Colonic mucosa (tissue), 4 donors: ENCODE measurements at places on chromosomes 5 and 9.

DNA sequence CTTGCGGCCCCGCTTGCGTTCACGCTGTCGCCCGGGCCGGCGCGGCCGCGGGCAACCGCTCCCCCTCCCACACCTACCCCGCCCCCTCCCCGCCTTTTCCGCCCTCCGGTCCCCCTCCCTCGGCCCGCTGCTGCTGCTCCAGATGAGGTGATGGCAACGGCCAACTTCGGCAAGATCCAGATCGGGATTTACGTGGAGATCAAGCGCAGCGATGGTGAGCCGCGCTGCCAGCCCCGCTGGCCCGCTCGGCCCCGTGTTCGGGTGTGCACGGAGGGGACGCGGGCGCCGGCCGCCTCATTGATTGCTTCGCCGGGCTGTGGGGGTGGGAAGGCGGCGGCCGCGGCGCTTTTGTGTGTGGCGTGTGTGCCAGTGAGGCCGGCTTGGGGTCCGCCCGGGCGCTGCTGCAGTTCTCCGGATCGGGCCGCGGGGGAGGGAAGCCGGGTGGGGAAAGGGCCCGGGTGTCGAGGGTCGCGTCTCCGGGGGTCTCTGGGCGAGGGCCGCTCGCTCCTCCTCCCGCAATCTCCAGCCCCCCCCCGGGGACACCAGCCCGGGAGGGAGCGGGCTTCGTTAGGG lies 403 bp downstream of the KIF2A start:
- H3K36me3 ChIP-seq, result no peaks in the 10 kb centered on the region
- no peaks in the 10 kb centered on the region for H3K27me3 ChIP-seq
- H3K4me3 ChIP-seq, result peak overlapping the region; percentile 96
- DNase-seq, result no peak
- H3K27ac ChIP-seq, result peak overlapping the region; percentile 94

- H3K36me3 ChIP-seq, result peaks cover 3% of the 10 kb centered on the region
- no peaks in the 10 kb centered on the region for H3K4me1 ChIP-seq
- no peak overlapping the region for H3K27ac ChIP-seq
These were observed 75.5 kb downstream of the PTPN3 start for GRCh38 chr9:109422641-109423040.

- no peaks in the 10 kb centered on the region for H3K4me1 ChIP-seq
- H3K27me3 ChIP-seq, result no peaks in the 10 kb centered on the region
- no peaks in the 10 kb centered on the region for H3K36me3 ChIP-seq
- DNase-seq, result no peak
- H3K4me3 ChIP-seq, result no peak overlapping the region
- H3K27ac ChIP-seq, result no peak overlapping the region
These were observed 483.2 kb upstream of the C9orf72 start for GRCh38 chr9:28056466-28056865.

DNA sequence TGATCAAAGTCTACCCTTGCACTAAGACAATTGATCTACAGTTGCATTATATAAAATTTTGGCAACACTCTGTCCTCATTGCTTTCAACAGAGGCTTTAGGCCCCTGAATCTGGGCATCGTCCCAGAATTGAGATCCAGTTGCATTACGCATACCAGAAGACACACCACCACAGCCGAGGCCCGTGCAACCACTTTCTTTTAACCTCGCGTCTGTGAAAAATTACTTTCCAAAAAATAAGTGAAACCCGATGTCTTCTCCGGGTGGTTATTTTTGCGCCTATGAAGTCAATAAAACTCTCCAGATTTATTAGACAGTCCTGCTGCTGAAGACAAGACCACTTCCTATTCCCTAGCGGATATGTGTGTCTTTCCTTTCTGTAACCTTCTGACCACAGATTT lies 52.1 kb upstream of the NFIB start:
- no peak overlapping the region for H3K4me3 ChIP-seq
- H3K27me3 ChIP-seq, result no peaks in the 10 kb centered on the region
- no peak for DNase-seq
- H3K4me1 ChIP-seq, result no peaks in the 10 kb centered on the region
- H3K36me3 ChIP-seq, result no peaks in the 10 kb centered on the region
- no peak overlapping the region for H3K27ac ChIP-seq

GRCh38 chr5:175677571-175677970 lies 19.7 kb downstream of the HRH2 start:
- no peak overlapping the region for H3K27ac ChIP-seq
- H3K36me3 ChIP-seq, result no peaks in the 10 kb centered on the region
- no peaks in the 10 kb centered on the region for H3K4me1 ChIP-seq
- H3K4me3 ChIP-seq, result no peak overlapping the region

DNA sequence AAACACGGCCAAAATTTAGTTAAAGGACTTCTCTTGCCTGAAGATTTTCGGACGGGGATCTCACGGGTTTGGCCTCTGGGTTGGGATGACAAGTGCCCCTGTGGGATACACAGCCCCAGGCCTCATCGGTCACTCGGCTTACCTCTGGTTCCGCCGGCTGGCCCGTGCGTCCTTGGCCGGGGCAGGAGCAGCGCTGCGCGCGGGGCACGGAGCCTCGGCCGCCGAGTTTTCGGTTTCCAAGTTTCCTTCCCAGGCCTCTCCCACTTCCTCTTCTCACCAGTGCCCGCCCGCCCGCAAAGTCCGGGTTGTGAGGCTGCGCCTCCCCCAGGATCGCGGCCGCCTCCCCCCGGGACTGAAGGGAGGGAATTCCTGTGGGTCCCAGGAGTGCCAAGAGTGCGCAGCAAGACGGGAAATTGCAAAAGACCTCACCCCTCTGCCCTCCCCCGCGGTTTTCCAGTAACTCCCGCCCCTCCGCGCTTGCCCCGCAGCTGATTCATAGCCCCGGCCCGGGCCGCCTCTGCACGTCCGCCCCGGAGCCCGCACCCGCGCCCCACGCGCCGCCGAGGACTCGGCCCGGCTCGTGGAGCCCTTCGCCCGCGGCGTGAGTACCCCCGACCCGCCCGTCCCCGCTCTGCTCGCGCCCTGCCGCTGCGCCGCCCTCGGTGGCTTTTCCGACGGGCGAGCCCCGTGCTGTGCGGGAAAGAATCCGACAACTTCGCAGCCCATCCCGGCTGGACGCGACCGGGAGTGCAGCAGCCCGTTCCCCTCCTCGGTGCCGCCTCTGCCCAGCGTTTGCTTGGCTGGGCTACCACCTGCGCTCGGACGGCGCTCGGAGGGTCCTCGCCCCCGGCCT lies at the start of gene OSMR:
OSMR (plus strand) TSS at position 487 of the 853 bp plus-strand sequence. CDS start 23,033 bp downstream, outside the sequence.
- H3K27ac ChIP-seq, result peak within 1 kb of the TSS; percentile 80
- H3K4me3 ChIP-seq, result peak within 1 kb of the TSS; percentile 40
- H3K36me3 ChIP-seq, result no peaks in the 10 kb centered on the region

DNA sequence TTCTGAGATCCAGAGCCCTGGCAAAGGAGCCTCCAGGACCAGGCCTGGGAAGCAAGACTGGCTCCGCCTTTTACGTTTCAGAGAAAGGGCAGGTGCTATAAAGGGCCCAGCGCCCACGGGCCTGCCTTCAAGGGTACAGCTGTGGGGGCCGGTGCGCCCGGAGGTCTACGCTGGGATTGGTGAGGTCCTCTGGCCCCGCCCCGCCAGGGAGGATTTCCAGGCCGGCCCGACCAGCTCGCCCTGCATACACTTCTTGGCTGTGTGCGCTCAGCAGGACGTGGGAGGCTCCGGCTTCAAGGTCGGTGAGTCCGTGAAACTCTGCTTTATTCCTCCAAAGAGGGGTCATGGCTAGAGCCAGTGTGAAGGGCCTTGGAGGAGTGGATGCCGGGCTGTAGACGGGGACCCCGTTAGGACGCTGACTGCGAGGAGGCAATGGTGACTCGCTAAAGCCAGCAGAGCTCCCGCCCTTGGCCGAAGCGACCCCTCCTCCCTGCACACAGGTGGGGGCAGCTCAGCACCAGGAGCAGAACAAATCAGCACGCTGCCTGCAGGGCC lies at the start of gene CKMT2:
CKMT2 (plus strand) TSS at position 243 of the 555 bp plus-strand sequence. CDS start 17,811 bp downstream, outside the sequence.
- peak; percentile 65 for DNase-seq
- peak within 1 kb of the TSS; percentile 16 for H3K4me3 ChIP-seq
- H3K4me1 ChIP-seq, result no peaks in the 10 kb centered on the region
- no peaks in the 10 kb centered on the region for H3K27me3 ChIP-seq
- no peak within 1 kb of the TSS for H3K27ac ChIP-seq
- no peaks in the 10 kb centered on the region for H3K36me3 ChIP-seq

DNA sequence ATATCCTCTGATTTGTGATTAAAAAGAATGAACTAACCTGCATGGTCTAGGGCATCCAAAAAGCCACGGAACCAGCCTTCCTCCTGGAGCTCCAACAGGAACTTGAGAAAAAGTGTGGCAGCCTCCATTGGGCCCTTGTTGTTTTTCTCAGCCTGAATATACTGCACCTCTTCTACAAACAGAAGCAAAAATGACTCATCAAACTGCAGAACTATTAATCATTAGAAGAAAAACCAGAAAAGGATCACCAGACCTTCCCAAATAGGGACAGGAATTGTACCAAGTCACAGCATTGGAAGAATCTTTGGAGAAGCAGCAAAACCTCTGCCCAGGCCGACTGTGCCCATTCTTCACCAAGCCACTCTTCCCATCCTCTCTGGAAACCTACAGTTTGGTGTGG lies 25.2 kb downstream of the RIGI start:
- no peak for DNase-seq
- no peak overlapping the region for H3K27ac ChIP-seq
- no peaks in the 10 kb centered on the region for H3K4me1 ChIP-seq
- H3K27me3 ChIP-seq, result no peaks in the 10 kb centered on the region
- no peaks in the 10 kb centered on the region for H3K36me3 ChIP-seq
- H3K4me3 ChIP-seq, result no peak overlapping the region

DNA sequence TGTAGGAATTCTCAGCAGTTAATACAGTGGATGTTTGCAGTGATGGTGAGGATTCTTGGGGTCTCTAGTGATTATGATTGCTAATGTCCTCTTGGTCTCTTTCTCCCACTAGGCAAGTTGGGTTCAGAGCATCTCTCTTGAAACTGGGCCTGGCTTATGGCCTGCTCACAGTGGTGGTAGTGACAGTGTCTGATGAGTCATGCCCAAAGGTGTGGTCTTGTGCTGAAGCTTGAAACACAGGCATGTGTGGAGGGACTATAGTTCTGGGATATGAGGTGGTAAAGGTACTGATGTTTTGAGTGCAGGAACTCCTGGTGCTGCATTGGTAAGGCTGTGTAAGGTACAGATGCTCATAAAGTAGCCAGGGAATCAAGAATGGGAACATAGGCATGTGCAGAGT lies 231.1 kb downstream of the FAM170A start:
- H3K4me1 ChIP-seq, result no peaks in the 10 kb centered on the region
- no peaks in the 10 kb centered on the region for H3K36me3 ChIP-seq
- H3K4me3 ChIP-seq, result no peak overlapping the region
- no peak overlapping the region for H3K27ac ChIP-seq
- no peak for DNase-seq

DNA sequence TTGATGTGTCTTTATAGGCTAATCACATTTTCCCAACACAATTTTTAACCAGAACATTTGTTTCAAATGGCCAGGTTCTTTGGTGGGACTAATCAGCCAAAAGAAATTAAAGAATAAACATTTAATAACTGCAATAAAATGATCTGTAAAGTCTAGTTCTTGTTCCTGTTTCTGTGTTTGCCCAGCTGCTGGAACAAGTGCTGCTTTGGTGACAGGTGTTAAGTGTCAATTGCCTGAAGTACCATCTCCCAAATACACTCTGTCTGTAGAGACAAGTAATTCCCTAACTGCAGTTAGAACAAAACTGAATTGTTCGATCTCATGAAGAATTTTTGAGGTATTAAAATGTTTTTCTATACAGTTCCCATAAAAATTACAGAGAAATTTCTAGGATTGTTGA lies 402.3 kb upstream of the CHD1 start:
- no peak overlapping the region for H3K27ac ChIP-seq
- H3K4me3 ChIP-seq, result no peak overlapping the region
- no peaks in the 10 kb centered on the region for H3K36me3 ChIP-seq
- DNase-seq, result no peak
- H3K27me3 ChIP-seq, result no peaks in the 10 kb centered on the region

DNA sequence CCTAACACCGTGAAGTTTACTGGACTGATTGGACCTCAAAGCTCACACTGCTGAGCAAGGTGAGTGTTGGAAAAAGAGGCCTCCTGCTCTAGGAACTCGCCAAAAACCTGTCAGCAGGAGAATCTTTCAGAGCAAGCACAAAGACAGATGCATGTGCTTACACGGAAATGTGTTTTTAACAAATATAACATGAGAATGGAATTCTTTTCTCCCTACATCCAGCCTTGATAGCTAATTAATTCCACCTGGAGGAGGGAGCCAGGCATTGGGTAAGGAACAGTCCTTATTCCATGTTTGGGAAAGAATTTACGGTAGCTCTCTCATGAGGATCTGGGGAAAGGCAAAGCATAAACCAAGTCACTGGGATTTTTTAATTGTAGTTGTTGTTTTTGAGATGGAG lies 98.8 kb downstream of the KLF4 start:
- no peaks in the 10 kb centered on the region for H3K27me3 ChIP-seq
- no peak for DNase-seq
- no peaks in the 10 kb centered on the region for H3K36me3 ChIP-seq
- no peaks in the 10 kb centered on the region for H3K4me1 ChIP-seq
- no peak overlapping the region for H3K4me3 ChIP-seq

- DNase-seq, result no peak
- H3K36me3 ChIP-seq, result no peaks in the 10 kb centered on the region
- H3K27me3 ChIP-seq, result no peaks in the 10 kb centered on the region
- no peak overlapping the region for H3K27ac ChIP-seq
- no peaks in the 10 kb centered on the region for H3K4me1 ChIP-seq
These were observed 115.7 kb downstream of the FGF18 start for GRCh38 chr5:171535162-171535561.

DNA sequence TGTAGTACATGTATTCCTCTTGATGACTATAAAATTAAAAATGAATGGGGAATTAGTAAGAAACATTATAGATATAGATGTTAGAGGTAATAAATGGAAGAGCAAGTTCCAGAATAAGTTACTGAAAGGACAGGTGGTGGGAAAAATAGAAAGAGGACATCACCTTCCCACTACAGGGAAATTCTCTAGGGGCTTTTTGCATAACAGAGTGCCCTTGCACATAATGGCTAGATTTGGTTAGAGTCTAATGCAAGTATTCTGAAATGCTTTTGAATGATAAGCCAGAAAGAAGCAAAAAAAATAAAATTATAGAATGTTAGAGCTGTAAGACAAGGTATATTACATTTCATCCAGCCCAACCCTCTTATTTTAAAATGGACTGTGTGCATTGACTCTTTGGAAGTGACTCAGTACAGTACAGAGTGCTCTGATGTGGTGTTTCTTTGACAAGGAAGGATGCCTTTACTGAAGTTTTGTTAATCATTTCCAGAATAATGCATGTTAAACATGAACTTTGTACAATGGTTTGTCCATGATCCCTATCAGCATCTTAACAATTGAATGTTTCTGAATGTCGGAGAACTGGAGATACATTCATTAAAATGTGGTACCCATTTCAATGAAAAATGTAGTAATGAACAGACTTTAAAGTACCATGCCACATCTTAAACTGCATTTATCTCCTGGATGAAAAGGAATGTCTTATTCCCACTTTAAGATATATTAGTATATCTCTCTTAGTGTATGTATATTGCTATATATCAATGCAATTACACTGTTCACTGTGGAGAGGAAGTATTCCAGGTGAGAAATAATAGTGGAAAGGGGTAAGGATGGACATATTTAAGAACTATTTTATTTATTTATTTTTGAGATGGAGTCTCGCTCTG lies 391.1 kb downstream of the ADGRV1 start:
- H3K27me3 ChIP-seq, result no peaks in the 10 kb centered on the region
- no peak for DNase-seq
- H3K36me3 ChIP-seq, result no peaks in the 10 kb centered on the region
- no peak overlapping the region for H3K4me3 ChIP-seq
- H3K27ac ChIP-seq, result peak overlapping the region; percentile 70
